ENCODE measurements at places on chromosomes 2 and 18.

- no peaks in the 10 kb centered on the region for H3K4me1 ChIP-seq
- ATAC-seq, result no peak
- no peaks in the 10 kb centered on the region for H3K27me3 ChIP-seq
- no peaks in the 10 kb centered on the region for H3K36me3 ChIP-seq
- no peak overlapping the region for H3K4me3 ChIP-seq
Measured at GRCh38 chr2:142299021-142299420, 168.2 kb upstream of the LRP1B start.

DNA sequence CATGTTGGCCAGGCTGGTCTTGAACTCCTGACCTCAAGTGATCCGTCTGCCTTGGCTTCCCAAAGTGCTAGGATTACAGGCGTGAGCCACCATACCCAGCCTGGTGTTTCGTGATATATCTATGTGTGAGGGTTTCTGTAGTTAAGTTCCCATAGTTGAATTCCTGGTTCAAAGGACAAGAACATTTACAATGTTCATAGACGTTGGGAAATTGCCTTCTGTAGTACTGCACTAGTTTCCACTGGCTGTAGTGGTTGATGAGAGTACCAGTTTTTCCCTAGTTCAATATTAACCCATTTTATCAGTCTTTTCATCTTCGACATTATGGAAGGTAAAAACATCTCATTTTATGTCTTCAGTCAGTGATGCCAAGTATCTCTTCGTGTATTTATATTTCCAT lies 171.0 kb downstream of the NEDD4L start:
- ATAC-seq, result no peak
- no peak overlapping the region for H3K27ac ChIP-seq
- no peaks in the 10 kb centered on the region for H3K36me3 ChIP-seq
- no peaks in the 10 kb centered on the region for H3K4me1 ChIP-seq

- H3K27ac ChIP-seq, result no peak overlapping the region
- peaks cover 5% of the 10 kb centered on the region for H3K27me3 ChIP-seq
- no peaks in the 10 kb centered on the region for H3K4me1 ChIP-seq
- H3K4me3 ChIP-seq, result no peak overlapping the region
Measured at GRCh38 chr2:88885679-88886416, 194.4 kb downstream of the RPIA start.

GRCh38 chr2:31137211-31138036 lies 816 bp downstream of the GALNT14 start:
- H3K4me1 ChIP-seq, result peaks cover 23% of the 10 kb centered on the region
- no peaks in the 10 kb centered on the region for H3K36me3 ChIP-seq
- H3K27me3 ChIP-seq, result peaks cover 63% of the 10 kb centered on the region
- ATAC-seq, result no peak
- H3K27ac ChIP-seq, result no peak overlapping the region
- peak overlapping the region; percentile 59 for H3K4me3 ChIP-seq

GRCh38 chr2:54755641-54756326 lies 32.3 kb downstream of the EML6 start:
- H3K36me3 ChIP-seq, result no peaks in the 10 kb centered on the region
- no peak overlapping the region for H3K27ac ChIP-seq
- H3K4me3 ChIP-seq, result no peak overlapping the region
- no peak for ATAC-seq
- no peaks in the 10 kb centered on the region for H3K27me3 ChIP-seq
- H3K4me1 ChIP-seq, result no peaks in the 10 kb centered on the region

DNA sequence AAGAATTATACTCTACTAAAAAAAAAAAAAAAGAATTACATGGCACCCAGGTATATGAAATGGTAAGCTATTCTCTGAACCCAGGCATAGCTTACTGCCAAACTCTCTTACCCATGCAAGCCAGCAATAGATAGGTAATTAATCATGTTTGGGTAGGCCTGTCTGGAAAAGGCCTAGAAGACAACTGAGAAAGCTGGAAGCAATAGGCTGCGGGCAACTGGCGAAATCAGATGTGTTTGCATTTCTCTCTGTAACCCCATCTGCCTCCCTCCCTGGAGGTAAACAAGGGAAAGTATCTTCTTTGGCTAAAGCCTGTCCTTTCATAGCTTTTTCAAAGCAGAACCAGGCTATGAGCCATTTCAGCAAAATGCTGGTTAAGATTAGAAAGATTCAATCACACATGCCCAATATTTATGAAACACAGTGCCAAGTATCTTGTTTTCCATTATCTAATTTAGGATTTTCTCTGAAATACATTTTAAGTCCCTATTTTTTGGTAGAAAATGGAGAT lies 934.8 kb upstream of the DDX18 start:
- H3K27ac ChIP-seq, result no peak overlapping the region
- H3K36me3 ChIP-seq, result no peaks in the 10 kb centered on the region
- H3K4me3 ChIP-seq, result no peak overlapping the region
- no peaks in the 10 kb centered on the region for H3K27me3 ChIP-seq
- H3K4me1 ChIP-seq, result no peaks in the 10 kb centered on the region
- ATAC-seq, result no peak

- no peak for ATAC-seq
- no peaks in the 10 kb centered on the region for H3K27me3 ChIP-seq
- no peak overlapping the region for H3K27ac ChIP-seq
Measured at GRCh38 chr2:58206785-58207184, 34.3 kb downstream of the FANCL start.
